ENCODE measurements at places on chromosomes 2 and 18.

DNA sequence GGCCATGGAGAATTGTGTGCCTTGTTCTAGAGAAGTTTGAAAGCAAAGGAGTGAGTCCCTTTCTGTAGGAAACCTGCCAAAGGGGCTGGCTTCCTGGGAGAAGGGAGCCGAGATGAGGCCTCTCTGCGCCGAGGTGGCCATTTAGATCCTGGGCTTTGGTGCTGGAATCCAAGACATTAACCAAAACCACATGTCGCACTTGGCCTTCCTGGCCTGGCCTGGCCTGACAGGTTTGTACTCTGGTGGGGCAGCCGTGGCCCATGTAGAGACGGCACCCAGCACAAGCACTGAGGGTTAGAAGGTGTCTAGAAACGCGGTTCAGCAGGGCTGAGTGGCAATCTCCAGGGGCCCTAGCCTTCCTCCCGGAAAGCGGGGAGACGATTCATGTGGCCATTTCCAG is 7.1 kb downstream of the CNNM3 start:
- DNase-seq, result no peak

DNA sequence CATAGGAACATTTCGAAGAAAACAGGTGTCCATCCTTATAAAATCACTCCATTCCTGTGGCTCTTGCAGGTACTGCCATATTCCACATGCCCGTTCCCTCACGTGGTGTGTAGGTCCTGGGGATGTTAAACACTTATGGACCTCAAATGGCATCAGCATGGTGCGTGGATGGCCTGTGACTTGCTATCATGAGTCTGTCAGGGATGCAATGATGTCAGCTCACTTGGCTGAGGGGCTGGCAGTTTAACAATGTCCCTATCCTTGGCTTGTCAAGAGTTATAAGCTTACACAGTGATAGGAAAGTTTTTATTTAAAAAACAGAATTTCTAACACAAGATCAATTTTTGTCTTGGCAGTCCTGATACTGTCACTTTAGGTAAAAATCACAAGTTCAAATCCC is 28.8 kb downstream of the MAIP1 start:
- DNase-seq, result no peak

DNA sequence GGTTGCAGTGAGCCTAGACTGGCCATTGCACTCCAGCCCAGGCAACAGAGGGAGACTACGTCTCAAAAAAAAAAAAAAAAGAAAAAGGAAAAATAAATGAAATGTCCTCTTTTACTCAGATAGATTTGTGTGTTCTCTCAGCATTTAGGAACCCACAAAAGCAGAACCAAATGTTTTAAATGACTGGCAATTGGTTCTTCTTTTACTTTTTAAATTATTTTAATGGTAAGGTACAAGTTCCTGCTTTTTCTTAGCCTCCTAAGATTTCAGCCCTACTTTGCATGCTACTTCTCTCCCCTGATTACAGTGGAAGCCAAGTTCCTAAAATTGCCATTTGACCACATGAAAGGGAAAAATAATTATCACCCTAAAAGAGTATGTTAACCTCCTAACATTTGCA is 23.5 kb downstream of the SRSF7 start:
- DNase-seq, result no peak

DNA sequence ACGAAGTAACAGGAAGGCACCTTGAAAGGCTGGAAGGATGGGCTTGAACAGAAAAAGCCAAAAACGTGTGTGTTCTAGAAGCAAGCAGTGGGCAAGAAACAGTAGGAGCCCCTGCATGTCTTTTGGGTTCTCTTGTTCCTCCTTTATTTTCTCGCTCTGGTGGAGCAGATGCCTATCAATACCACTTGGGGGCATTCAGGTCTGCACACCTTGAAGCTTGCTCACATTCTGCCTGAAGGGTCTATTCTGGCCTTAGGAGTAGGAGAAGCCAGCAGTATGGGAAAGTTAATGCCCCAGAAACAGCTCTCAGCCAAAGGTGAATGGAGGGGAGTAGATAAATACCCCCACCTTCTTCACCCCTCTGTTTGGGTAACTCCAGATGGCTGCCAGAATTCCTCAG is 204.5 kb downstream of the TXNL1 start:
- no peak for DNase-seq

DNA sequence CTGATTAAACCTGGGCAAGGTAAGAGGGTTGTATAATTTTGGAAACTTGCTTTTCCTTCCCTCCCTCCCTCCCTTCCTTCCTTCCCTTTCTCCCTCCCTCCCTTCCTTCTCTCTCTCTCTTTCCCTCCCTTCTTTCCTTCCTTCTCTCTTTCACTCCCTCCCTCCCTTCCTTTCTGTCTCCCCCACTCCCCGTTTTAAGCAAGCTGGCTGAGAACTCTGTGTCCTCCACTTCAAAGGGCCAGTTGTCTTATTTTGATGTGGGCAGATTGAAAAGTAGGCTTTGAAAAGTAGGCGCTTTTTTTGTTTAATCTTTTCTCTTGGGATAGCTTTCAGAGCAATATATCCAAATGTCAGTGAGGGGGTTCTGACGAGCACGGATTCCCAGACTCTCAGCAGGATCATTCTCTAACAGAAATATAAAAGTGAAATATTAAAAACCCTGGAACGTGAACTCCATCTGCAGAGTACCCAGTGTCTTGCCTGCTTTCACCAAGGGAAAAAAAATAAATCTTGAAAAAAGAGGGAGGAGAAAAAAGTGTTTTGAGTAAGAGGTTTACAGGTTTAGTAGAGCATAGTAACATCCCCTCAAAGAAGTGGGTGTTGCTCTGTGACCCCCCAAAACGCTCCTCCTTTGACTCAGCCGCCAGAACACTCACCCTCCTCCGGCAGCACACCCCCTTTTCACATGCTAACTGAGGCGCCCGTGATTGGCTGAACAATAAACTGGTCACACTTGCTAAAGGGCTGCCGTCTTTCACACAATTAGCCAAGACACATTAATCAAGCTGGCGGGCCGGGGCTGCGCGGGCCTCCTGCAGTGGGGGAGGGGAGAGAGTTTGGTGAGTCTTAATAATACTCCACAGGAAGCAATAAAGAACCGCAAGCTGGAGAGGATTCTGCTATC is 52.2 kb downstream of the CDK15 start:
- no peak for DNase-seq

- DNase-seq, result no peak
These were observed 25.3 kb downstream of the SMAD7 start for GRCh38 chr18:48925491-48925780.

GRCh38 chr2:232225895-232226294 is 152.7 kb upstream of the ALPP start:
- no peak for DNase-seq

GRCh38 chr2:42914314-42914713 is 121.9 kb upstream of the HAAO start:
- DNase-seq, result no peak

- no peak for DNase-seq
These were observed 119.6 kb downstream of the FEZ2 start for GRCh38 chr2:36478332-36478738.
